ENCODE measurements at places on chromosomes 5 and 9.

DNA sequence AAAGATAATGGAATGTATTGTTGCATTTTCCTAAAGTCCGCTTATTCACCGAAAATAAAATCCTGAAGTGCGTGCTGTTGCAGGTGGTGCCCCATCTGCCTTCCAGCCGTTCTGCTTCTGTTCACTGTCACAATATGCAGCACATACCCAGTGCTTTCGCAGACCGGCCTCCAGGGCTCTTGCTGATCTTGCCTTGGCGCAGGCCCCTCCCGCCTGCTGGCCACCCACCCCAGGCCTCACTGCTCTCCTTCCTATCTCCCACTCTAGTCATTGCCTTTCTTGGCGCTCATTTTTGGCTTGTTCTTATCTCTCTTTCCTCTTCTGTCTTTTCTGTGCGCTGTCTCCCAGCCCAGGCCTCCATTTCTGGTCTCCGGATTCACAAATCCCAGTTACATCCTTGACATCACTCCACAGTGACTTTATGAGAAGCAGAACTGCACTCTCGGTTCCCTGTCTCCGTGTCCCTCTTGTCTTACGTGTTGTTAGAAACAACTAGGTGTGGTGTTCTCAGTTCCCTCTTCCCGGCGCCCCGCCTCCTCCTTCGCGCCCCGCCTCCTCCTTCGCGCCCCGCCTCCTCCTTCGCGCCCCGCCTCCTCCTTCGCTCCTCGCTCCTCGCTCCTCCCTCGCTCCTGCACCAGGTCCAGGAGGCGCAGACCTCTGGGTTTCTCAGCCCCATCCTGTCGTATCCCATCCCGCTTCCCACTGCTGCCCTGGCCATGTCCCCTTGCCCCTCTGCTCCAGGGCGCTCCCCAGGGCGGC lies 201.7 kb upstream of the OTULINL start:
- DNase-seq, result no peak

DNA sequence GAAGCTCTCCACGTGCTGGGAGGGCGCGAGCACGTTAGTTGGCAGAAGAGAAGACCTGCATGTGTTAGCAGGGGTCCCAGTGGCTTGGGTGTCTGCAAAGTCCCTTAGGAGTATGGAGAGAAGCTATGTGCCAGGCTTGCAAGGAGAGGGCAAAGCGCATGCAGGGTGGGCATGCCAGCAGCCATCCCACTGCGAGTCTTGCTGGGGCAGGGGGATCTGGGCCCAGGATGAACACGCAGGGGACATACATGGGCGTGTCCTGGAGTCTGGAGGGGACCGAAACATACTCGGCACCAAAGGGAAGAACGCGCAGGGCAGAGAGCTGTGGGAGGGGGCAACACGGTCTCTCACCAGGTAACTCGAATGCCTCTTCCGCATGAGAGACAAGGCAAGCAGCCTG lies 43.6 kb upstream of the IPPK start:
- DNase-seq, result no peak

DNA sequence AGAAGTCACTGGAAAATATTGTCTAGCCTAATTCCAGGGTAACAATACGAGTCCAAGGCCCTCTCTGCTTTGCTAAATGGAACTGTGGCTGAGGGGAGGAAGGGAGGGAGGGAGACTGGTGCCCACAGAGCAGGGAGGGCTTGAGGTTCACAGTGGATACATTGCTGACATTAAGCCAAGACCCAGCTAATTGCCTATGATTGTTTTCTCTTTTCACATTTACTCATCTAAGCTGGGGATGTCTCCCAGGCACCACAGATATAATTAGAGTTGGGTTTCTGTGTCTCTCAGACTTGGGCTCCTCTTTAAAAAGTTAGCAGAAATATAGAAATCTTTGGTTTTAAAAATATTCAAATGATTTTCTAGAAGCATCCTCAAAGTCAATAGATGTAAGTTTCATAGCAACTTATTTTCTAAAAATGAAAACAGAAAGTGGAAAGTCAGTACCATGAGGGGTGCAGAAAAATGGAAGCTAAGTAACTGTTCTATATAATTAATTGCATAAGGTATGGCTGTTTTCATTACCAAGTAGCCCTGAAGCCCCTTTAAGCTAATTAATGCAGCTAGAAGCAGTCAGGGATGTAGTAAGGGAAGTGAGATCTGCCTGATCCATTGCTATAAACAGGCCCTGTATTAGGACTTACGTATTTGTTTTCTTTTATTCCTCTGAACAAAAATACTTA lies 259.8 kb downstream of the NDUFS4 start:
- DNase-seq, result no peak

DNA sequence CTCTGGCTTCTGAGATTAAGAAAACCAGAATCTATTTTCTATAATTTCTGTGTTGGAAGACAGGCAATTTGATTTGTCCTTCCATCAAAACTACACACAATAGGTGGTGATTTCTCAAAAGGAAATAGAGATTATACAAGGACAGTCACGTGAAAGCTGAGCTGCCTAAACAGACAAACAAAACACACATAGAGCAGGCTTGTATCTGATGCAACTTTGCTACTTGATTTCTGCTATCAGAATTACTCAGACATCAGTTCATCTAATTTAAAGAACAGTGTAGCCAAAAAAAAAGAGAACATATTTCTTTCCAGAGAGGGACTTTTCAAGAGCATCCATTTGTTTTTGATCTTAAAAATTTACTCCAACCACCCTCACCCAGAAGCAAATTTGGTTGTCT lies 2128.3 kb upstream of the C9orf72 start:
- no peak for DNase-seq

DNA sequence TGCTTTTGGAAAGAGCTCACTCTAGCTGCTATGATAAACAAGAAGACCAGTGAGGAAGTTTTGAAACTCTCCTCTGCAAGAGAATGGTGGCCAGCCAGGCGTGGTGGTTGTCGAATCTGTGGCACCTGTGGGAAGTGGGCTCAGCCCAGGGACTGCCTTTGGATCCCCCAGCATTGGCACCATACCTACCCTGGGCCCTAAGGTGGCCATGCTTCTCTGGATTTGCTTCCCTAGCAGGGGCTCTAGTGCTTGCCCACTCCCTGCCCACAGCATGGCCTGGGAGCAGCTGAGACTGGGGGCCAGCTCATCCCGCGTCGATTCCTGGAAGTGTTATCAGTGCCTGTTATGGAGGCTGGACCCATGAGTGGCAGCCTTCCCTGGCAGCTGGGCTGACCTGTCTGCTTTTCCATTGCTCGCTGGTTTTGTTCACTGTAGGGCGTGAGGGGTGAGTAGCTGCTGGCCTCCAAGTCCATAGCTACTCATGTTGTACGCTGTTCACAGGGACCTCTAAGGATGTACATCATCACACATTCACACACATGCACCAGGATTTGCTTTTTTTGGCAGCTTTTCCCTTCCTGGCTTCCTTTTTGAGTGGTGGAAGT lies 2.3 kb downstream of the SLC22A4 start:
- no peak for DNase-seq

DNA sequence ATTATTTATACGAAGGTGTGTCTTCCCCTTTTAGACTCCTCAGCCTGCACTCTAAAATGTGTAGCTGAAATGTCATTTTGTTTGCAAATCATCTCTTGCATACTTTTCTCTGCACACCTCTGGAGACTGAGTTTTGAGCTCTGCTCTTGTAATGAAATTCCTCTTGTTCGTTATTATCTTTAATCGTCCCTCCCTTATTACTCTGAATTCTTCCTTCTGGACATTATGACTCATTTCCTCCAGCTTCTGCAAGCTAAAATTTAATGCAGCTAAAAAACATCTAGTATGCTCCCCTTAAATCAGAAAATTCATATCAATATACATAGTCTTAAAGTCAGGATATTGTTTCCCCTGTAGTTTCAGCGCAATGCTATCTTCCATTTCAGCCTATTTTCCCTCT lies 13.5 kb downstream of the ISL1 start:
- DNase-seq, result no peak

GRCh38 chr9:114240647-114241558 lies 82.0 kb upstream of the ORM1 start:
- no peak for DNase-seq

DNA sequence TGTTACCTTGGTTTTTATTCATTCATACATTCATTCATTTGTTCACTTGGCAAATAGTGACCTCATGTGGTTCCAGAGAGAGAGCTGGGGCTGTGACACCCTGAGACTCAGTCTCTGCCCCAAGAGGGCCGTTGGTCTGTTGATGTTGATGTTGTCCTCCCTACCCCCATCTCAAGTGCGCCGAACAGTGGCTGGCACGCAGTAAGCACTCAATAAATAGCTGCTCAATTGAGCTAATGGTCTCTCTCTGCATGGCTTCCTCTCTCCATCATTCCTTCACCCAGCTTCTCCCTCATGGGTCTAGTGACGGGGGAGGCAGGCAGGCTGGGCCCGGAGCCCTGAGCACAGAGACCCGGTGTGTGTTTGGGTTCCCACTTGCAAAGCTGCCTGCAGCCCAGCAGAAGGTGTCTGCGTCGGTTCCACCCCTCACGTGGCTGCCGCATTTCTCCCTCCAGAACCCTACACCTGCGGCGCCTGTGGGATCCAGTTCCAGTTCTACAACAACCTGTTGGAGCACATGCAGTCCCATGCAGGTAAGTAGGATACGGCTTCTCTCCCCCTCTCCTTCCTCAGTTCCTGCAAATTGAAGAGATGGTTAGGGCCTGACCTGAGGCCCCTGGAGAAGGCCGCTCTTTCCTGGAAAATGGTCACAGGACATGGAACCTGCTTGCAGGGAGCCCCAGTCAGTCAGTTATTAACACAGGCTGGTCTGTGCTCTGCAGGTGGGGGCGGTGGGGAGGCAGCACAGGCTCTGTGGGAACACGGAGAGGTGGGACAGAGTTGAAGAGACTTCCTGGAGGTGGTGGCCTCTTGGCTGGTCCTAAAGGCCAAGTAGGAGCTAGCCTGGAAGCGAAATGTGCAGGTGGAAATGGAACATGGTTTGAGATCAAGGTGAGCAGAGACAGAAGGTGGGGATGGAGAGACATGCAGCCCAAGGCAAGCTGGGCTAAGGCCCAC lies 42.0 kb downstream of the AMBP start:
- DNase-seq, result no peak

DNA sequence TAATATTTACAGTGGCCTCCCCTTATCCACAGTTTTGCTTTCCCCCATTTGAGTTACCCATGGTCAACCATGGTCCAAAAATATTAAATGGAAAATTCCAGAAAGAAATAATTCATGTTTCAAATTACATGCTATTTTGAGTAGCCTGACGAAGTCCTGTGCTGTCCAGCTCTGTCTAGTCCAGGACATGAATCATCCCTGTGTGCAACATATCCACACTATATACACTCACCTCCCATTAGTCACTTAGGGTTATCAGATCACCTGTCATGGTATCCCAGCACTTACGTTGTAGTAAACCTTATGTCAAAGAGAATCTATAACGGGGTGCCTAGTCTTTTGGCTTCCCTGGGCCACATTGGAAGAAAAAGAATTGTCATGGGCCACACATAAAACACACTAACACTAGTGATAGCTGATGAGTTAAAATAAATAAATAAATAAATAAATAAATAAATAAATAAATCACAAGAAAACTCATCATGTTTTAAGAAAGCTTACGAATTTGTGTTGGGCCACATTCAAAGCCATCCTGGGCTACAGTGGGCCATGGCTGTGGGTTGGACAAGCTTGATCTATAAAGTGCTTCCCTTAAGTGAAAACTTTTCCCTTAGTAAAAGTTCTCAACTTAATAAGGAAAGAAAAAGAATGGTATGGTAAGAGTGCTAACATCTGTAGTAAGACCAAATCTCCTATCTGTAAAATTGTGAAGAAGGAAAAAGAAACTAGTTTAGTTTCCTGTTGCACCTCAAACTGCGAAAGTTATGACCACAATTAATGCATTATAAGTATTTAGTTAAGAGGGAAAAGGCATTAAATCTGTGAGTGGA lies 15.9 kb upstream of the OMD start:
- DNase-seq, result no peak

- DNase-seq, result no peak
Observed at GRCh38 chr5:150140830-150141229, 14.8 kb downstream of the PDGFRB start.

GRCh38 chr5:77101298-77101697 lies 14.2 kb upstream of the ZBED3 start:
- DNase-seq, result no peak

DNA sequence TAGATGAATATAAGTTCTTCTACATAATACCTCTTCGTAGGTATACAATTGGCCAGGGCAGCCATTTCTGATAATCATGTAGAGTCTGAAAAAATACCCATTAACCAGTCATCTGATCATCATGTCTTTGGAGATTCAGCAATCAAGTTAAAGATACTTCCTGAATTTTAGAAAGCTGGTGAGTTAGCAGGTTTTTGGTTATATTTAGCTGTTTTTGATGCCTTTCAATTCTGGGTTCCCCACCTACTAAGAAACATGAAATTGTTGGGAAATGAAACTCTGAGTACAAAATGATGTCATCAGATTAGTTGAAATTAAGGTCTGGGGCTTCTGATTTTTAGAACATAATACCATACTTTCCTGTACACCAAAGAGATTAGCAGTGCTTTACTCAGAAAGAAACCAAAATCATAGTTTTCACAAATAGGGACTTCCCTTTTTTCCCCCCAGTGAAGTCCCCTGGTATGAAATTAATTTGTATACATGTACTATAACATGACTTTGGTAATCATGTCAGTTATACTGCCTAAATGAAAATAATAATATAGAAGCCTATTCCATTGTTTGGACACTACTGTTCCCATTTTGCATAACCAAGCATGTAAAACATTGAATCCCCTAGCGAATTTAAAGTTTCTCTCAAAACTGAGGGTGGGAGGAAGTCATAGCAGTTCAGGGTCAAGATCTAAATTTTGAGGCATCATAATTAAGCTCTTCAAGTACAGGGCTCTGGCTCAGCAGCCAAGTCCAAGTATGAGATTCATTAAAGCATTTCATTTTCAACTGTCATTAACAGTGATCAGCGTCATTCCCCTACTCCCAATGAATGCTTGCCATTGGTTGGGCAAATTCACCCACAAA lies 17.9 kb downstream of the PRLR start:
- no peak for DNase-seq

GRCh38 chr5:151612689-151613427 lies 21.7 kb upstream of the FAT2 start:
- DNase-seq, result peak; percentile 30

GRCh38 chr5:11890777-11891176 lies 13.5 kb downstream of the CTNND2 start:
- DNase-seq, result no peak

DNA sequence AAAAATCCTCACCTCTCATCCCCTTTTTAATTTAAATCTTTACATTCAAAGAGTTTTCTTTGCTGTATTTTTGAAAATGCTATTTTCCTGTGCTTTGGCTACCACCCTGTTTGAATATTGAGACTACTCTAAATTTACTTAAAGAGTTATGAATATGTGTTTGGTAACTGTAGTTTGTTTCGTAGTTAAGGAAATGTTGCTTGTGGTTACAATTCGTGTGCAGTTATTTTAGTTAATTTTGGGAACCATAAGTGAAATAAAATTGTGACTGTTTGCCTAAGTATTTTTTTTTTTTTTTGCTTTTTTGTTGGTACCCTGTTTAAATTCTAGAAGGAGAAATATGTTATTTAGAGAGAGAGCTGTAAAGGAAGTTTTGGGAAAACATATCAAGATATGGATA lies 78.7 kb downstream of the XRCC4 start:
- DNase-seq, result no peak

GRCh38 chr9:109108318-109108717 lies 11.4 kb downstream of the TMEM245 start:
- no peak for DNase-seq

Data from stimulated activated CD4-positive, alpha-beta T cell treated with anti-CD3 and anti-CD28 coated beads, Interleukin-2, amount 100 ng/mL, for 48 hours (primary cell).